ENCODE measurements at places on chromosomes 12 and 14.

DNA sequence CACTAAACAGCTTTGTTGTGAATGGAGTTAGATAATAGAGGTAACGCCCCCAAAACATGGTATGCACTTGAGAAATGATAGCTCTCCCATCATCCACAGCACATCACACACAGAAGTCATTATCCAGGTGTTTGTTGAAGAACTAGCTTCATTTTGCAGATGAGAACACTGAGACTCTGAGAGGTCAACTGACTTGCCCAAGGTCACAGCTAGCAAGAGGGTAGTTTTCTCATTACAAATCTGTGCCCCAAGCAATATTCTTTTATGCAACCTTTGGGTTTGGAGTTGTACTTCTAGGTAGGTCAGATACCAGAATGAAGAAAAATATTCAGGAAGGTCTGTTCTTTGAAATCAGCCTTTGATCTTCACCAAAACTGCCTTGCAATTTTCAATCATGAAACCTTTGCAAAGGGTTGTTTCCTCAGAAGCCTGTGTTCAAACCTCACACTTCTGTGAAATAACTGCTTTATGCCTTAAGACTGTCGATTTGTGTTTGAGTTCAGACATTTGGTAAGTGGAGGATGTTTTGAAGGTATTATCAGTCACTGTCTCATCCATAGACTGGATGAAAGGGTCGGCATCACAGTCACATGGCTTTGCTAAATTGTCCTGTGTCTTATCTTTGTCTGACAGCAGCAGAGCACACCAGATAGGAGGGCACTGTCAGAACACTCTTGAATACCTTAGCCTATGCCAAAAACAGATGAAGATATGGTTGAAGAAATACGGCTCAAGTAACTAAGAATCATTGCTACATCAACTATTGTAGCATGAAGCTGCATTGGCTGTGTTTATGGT, 233.2 kb upstream of the BTG1 start:
- peak; percentile 16 for DNase-seq

DNA sequence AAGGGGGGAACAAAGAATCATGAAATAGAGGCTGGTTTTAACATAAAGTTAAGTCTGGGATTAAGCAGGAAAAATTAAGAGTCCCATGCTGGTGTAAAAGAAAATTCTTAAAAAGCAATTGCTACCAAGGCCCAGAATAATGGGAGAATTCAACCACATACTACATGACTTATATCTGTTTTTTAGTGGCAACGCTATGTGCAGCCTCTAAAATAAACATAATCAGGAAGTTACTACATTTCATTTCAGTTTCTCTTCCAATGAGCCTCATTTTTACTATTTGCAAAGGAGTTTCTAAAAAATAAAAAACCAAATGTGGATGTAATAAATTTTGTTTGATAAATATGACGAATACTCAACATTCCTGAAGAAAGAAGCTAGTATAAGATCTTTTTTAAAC, 58.1 kb downstream of the CPNE8 start:
- DNase-seq: no peak

DNA sequence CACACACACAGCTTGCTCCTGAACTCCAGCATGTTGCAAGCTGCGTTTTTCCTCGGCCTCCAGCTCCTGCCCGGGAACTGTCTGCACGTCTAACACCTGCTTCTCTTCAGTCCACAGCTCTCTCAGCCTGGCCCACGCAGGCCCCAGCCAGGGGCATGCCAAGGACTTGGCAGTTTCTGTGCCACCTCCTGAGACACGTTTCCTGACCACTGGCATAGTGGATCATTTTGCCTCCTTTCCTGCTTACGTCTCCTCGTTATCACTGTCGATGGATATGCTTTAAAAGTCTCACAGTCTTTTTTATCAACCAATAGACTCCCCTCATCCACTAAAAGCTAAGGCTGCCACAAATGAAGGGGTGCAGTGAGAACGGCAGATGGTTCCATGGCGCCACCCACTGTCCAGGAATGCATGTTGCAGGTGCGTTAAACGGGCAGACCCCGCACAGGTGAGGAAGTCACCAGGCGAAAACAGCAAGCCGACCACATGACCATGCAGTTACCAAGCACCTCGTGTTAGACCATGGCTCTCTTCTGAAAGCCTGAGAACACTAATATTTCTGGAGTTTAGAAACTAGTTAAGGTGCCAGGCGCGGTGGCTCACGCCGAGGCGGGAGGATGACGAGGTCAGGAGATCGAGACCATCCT, 14.7 kb upstream of the TEAD4 start:
- DNase-seq: peak; percentile 27

- no peak for DNase-seq
These were observed 66.0 kb upstream of the ATP2B1 start for GRCh38 chr12:89774645-89775044.

- no peak for DNase-seq
These were observed 136.4 kb upstream of the FAR2 start for GRCh38 chr12:29012673-29013072.

DNA sequence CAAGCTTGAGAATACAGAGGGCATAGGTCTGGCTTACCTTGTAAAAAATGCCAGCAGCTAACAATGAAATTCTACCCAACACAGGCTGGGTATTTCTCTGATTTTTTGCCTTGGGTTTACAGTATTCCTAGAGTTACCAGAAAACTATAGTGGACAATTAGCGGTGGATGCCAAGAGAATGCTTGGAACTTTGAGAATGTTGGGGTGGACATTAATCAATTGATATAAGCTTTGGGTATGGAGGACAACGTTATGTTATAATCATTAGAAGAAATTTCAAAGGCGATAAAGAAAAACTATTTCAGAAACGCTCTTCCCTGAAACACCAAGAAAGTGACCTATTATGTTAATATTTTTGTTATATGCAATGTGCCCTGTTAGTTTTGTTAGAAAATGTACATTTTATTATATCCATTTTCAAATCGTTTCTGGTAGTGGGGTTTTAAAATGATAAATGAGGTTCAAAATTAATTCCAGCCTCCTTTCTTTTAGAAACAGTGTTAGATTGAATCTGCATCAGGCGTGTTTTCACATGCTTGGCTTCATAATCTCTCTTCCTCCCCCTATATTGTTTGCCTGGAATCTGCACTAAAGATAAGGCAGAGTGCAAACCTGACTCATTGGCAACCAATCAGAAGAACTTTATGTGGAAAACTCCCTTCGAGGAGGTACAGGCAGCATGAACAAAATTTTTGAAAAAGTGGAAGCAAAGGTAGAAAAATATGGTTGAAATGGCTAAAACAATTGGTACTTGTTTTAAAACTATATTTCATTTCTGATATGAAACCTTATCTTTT, 1.4 kb upstream of the PTPRQ start:
- DNase-seq: no peak

GRCh38 chr12:75439930-75440329, 40.6 kb upstream of the GLIPR1 start:
- DNase-seq: no peak

- no peak for DNase-seq
These were observed 73.9 kb downstream of the RPS6KA5 start for GRCh38 chr14:90986510-90986909.
